Natural killer cell treated with Interleukin-12 subunit alpha and Interleukin-12 subunit beta and Interleukin-15 and Interleukin-18, amount 100 ng/mL, for 72 hours (primary cell): ENCODE measurements at places on chromosomes 16 and 17.

- DNase-seq = no peak
Observed at GRCh38 chr17:31538080-31538762, 146.7 kb downstream of the RAB11FIP4 start.

DNA sequence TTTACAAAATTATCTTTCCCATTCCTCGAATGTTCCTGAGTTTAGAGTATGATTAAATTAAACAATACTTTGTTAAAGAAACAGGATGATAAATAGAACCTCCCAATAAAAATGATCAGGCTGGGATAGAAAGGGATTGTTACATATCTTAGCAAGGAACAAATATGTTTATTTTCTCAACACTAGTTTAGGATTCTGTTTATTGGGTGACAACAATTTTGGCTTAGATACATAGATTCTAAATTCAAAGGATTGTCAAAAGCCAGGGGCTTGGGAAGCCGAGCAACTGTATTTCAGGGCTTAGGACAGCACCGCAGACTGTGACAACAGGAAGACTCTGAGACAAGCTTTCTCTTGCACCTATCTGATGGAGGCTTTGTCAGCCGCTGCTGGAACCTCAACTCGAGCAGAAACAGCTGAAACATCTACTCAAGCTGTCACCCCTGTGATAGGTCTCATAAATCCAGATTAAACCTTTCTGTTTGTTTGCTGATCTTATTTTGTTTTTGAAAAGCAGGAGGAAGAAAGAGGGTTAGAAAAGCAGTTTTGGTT lies 562.8 kb upstream of the ZFHX3 start:
- no peak for DNase-seq

DNA sequence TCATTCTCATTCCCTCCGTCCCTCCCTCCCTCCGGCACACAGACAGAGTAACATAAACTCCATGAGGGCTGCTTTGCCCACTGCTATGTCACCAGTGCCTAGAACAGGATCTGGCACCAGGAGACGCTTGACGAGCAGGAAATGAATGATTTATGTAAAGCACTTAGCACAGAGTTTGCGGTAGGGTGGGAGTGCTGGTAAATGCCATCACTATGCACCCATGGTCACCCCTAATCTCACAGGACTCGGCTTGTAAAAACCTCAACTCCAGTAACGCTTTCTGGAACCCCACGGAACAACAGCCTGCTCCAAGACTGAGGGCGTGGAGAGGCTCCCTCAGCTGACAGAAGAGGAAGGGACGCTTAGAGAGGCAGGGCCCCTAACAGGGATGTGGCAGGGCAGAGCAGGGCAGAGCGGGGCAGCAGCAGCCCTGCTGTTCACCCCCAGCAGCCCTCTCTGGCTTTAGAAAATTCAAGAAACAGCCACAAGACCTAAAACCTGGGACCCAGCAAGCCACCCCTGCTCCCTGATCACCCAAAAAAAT lies 156.9 kb downstream of the C16orf78 start:
- DNase-seq = no peak

DNA sequence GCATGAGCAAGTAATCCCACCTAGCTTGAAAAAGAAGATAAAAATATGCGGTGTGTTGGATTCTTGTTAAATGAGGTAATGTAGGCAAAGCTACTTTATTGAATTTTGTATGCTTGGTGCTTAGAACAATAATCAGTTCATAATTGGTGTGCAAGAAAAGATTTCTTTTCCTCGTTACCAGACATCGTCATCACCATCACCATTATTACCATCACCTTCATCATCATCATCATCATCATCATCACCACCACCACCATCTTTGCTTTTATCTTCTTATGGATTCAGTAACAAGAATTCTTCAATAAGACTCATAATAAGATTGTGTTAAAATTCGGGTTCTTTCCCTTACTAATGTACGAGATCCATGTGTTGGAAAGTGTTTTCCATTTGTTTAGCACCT lies 173.7 kb downstream of the RBFOX1 start:
- no peak for DNase-seq

- no peak for DNase-seq
Observed at GRCh38 chr16:30076276-30076791, 540 bp downstream of the PPP4C start.

DNA sequence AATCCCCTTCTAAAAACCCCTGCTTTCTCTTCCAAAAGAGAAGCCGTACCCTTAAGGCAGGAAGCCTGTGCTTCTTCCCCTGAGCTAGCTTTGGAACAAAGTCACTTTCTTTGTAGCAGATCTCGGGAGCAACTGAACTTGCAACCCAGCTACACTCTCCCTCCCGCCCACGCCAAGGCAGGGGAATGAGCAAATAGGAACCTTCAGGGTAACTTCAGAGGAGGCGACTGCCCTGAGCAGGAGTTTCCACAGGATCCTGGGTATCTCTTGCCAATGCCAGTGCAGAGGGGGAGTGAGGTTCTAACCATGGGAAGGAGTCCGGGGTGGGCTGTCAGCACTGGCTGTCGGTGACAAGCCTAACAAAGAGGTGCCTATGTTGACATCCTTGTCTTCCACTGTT lies 5.9 kb upstream of the PIRT start:
- DNase-seq = no peak

DNA sequence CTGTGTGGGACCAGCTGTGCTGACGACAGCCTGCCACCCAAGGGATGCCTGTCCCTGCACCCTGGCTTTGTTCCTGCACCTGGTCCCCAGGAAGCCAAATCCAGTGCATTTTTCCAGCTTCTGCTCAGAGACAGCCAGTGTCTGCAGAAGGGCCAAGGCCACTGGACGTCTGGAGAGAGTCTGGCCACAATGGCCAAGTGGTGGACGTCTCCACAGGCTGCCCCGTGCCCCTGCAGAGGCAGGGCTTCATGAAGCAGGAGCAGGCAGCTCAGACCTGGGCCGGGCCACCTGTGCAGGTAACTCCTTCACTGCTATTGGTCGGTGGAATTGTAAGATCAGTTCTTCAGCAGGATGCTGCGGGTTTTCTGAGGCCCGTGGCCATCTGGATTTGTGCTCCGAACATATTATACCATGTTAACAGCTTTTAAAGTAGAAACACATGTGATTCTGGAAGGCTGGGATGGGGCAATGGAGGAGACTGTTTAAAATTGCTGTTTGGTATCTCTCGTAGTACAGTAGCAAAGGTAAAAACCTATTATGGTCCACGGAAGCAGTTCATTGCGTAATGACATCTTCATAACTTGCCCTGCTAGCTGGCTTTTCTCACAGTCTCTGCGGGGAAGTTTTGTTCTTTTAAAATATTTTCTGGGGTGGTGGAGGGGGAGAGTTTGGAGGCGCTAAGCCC lies 185.3 kb downstream of the CCDC182 start:
- DNase-seq = no peak

DNA sequence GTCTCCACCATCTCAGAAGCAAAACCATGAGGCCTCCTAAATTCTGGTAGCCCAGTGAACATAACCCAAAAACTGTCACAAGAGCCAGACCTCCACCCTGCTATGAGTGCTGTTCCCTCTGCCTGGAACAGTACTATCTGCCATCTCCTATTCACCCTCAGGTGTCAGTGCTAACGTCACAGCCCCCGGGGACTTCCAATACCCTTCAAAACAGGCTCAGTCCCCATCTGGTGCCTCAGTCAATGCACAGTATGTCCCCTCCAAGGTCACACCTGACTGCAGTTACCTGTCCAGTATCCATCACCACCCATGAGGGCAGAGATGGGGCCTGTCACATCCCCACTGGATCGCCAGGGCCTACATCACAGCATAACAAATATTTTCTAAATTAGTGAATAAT lies 11.5 kb downstream of the CREBBP start:
- DNase-seq = no peak

GRCh38 chr16:77674888-77675287 lies 47.4 kb upstream of the NUDT7 start:
- no peak for DNase-seq

DNA sequence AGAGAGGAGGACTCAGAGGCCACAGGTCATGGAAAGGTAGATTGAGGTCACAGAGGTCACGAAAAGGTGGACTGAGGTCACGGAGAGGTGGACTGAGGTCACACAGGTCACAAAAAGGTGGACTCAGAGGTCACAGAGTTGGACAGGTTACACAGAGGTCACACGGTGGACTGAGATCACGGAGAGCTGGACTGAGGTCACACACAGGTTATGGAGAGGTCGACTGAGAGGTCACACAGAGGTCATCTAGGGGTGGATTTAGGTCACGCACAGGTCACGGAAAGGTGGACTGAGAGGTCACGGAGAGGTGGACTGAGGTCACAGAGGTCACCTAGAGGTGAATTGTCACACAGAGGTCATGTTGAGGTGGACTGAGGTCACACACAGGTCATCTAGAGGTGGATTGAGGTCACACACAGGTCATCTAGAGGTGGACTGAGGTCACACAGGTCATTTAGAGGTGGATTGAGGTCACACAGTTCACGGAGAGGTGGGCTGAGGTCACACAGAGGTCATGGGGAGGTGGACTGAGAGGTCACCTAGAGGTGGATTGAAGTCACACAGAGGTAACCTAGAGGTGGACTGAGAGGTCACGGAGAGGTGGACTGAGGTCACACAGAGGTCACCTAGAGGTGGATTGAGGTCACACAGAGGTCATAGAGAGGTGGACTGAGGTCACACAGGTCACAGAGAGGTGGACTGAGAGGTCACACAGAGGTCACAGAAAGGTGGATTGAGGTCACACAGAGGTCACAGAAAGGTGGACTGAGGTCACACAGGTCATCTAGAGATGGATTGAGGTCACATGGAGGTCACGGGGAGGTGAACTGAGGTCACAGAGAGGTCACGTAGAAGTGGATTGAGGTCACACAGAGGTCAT lies 26.7 kb upstream of the JPT2 start:
- DNase-seq = no peak

DNA sequence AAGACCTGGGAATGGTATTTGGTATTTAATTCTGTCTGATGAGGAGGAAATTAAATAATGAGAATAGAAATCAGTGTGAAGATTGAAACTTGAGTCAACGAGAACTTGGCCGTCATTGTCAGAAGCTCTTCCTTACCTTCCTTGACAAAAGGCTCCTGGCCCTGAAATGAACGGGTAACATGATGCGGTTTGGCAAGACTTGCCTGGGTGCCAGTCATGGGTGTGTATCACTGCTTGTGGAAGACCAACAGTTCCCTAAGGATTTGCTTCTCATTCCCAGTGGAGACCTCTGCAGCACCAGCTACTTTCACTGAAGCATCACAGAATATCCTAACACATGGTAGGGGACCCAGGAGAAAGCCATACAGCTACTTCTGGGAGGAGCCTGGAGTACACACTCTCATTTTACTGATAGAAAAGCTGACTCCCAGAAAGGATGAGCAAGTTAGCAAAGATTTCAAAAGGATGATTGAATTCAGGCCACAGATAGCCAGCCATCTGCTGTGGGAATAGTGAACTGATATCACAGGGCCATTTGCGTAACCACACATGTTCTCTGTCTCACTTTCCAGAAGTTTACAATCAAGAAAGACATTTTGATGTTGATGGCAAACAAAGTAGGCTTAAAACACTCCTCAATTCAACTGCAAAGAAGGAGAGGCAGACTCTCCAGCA lies 258.1 kb upstream of the SALL1 start:
- DNase-seq = no peak

DNA sequence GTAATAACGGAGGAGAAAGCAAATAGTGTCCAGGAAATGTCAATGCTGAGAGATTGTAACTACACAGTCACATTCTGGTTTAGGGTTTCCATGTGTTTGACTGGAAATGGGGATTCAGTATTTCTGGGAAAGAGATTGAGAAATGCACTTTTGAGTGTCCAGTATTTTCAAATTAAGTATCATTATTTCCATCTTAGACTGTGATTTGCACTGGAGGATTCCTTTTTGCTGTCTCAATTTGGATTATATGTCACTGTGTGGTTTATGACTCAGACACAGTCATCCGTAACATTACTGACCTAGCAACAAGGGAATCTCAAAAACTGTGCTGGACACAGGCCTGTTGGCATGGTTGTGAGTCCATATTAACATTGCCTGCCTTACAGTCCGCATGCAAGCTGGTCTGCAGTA lies 681.4 kb downstream of the CDH11 start:
- no peak for DNase-seq

- DNase-seq = no peak
Observed at GRCh38 chr16:79083508-79084299, 516.8 kb downstream of the MAF start.

GRCh38 chr17:63082273-63082861 lies 116.3 kb downstream of the TANC2 start:
- no peak for DNase-seq

GRCh38 chr17:2482218-2482617 lies 29.5 kb downstream of the METTL16 start:
- no peak for DNase-seq

- DNase-seq = no peak
Observed at GRCh38 chr17:19555746-19556145, 22.1 kb downstream of the SLC47A1 start.

DNA sequence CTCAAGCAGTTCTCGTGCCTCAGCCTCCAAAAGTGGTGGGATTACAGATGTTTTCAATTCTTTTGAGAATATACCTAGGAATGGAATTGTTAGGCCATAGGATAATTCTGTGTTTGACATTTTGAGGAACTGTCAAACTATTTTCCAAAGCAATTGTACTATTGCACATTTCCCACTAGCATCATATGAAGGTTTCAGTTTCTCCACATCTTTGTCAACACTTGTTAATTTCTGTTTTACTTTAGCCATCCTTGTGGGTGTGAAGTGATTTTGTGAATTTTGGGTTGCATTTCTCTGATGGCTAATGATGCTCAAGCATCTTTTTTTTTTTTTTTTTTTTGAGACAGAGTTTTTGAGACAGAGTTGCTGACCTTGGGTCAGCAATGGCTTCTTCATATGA lies 6.2 kb downstream of the NT5M start:
- DNase-seq = no peak

- DNase-seq = no peak
Observed at GRCh38 chr16:74261068-74261467, 35.5 kb upstream of the PSMD7 start.

DNA sequence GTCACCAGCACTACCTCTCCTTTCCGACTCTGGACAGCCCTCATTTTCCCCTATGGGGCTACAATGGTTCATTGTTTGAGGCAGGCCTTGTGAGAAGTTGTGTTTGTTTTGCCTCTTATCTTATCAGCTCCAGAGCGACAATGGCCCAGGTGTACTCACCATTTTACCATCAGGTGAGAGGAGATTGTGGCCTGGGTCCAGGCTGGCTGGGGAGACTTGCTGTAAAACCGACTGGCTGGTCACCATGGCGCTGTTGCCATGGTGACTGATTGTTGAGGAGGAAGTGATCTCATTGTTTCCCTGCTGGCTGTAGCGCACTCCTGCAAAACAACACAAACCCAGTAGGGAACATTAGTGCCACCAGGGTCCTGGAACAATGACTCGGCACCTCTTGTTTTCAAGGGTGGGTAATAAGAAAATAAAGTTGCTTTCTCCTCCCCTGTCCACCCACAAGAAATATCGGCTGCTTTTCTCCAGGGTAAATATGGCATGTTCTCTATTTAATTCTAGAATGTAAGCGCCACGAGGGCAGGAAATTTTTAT lies 34.4 kb downstream of the HNF1B start:
- no peak for DNase-seq
